Stomach (tissue), 19 donors: ENCODE measurements at places on chromosomes 6 and 20. TPM values are rescaled to one million over a fixed set of nuclear protein-coding genes. Genes with fewer than 3 reads are reported as not detected.

DNA sequence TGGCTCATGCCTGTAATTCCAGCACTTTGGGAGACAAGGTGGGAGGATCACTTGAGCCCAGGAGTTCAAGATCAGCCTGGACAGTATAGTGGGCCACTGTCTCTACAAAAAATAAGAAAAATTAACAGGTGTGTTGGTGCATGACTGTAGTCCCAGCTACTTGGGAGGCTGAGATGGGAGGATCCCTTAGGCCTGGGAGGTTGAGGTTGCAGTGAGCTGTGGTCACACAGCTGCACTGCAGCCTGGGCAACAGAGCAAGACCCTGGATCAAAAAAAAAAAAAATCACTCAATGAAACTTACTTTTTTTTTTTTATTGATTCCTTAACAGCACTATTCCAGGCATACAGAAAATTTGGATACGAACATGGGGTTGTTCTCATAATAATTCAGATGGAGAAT lies 14.0 kb downstream of the CDKAL1 start:
- H3K27me3 ChIP-seq: no peaks in the 10 kb centered on the region
- no peak for DNase-seq

DNA sequence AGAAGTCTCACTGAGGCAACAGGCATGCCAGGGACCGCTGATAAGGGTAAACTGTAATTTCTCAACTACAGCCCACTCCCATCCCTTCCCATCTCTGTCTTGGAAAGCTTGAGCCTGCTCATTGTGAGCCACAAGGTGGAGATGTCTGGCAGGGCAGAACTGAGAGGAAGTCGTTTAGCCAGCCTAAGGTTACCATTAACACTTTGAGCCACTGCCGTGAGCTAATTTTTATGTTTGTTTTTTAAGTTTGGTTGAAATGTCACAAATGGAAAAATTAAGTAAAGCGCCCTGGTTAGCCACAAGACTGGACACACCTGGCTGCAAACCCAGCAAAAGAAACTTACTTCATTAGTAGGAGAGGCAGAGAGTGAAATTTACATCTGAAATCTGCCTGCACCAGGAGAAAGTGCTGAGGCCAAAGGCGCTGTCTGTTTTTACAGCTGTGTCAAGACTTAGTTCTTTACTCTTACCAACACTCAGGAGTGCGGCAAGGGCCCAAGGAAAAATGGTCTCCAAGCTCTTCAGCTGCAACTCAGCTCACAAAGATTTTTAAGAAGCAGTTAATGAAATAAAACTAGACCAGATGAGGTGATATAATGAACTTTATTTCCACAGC lies 50.0 kb upstream of the FAM83C start:
- H3K36me3 ChIP-seq: peaks cover 33% of the 10 kb centered on the region
- H3K27ac ChIP-seq: no peak overlapping the region
- H3K4me1 ChIP-seq: peaks cover 4% of the 10 kb centered on the region
- DNase-seq: no peak

GRCh38 chr6:167146977-167147376 lies 10.8 kb downstream of the GPR31 start:
- H3K4me1 ChIP-seq: peaks cover 3% of the 10 kb centered on the region
- H3K36me3 ChIP-seq: no peaks in the 10 kb centered on the region
- no peak overlapping the region for H3K4me3 ChIP-seq
- H3K27ac ChIP-seq: no peak overlapping the region
- no peak for DNase-seq

- no peak overlapping the region for H3K27ac ChIP-seq
- peak; percentile 36 for DNase-seq
- H3K4me1 ChIP-seq: no peaks in the 10 kb centered on the region
- no peaks in the 10 kb centered on the region for H3K27me3 ChIP-seq
- no peaks in the 10 kb centered on the region for H3K36me3 ChIP-seq
These were observed 152.1 kb upstream of the SMLR1 start for GRCh38 chr6:130675072-130675471.

DNA sequence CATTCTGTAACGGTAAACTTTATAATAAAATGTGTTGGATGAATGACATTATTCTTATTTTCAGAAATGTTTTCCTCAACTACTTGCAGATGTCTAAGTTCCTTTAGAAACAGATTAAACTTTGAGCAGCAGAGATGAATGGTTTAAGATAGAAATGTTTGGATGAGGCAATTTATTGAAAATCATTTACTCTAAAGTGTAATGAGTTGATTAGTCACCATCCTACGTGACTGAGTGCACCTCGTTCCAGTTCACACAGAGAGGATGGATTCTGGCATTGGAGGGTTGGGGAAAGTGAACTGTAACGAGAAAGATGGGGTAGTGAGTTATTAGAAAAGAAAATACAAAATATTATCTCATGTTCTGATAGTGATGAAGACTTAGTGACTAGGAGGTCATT lies 28.7 kb downstream of the SMPDL3A start:
- no peak overlapping the region for H3K27ac ChIP-seq
- H3K27me3 ChIP-seq: no peaks in the 10 kb centered on the region
- no peak for DNase-seq
- no peak overlapping the region for H3K4me3 ChIP-seq
- H3K4me1 ChIP-seq: no peaks in the 10 kb centered on the region
- H3K36me3 ChIP-seq: no peaks in the 10 kb centered on the region

- no peak for DNase-seq
- H3K4me3 ChIP-seq: no peak overlapping the region
- no peaks in the 10 kb centered on the region for H3K4me1 ChIP-seq
- H3K27ac ChIP-seq: peak overlapping the region; percentile 34
These were observed 216.9 kb upstream of the LRFN2 start for GRCh38 chr6:40803897-40804702.

- no peak for DNase-seq
- H3K27me3 ChIP-seq: no peaks in the 10 kb centered on the region
- H3K4me1 ChIP-seq: peaks cover 8% of the 10 kb centered on the region
- no peak overlapping the region for H3K4me3 ChIP-seq
These were observed 175.1 kb downstream of the JARID2 start for GRCh38 chr6:15420959-15421438.

- peaks cover 42% of the 10 kb centered on the region for H3K36me3 ChIP-seq
- no peaks in the 10 kb centered on the region for H3K4me1 ChIP-seq
- no peak overlapping the region for H3K4me3 ChIP-seq
These were observed 36.3 kb downstream of the AHI1 start for GRCh38 chr6:135461208-135461607.

- peaks cover 14% of the 10 kb centered on the region for H3K4me1 ChIP-seq
- peaks cover 21% of the 10 kb centered on the region for H3K27me3 ChIP-seq
- peak overlapping the region; percentile 32 for H3K4me3 ChIP-seq
- no peak overlapping the region for H3K27ac ChIP-seq
These were observed 13.1 kb upstream of the RAET1L start for GRCh38 chr6:150038202-150039062.

GRCh38 chr6:12842114-12842513 lies 125.5 kb downstream of the PHACTR1 start:
- no peaks in the 10 kb centered on the region for H3K36me3 ChIP-seq
- no peaks in the 10 kb centered on the region for H3K4me1 ChIP-seq
- no peak overlapping the region for H3K27ac ChIP-seq
- H3K27me3 ChIP-seq: no peaks in the 10 kb centered on the region
- H3K4me3 ChIP-seq: no peak overlapping the region

The CTCFL gene
- not detected for total RNA-seq

The CALHM5 gene
- total RNA-seq: 1.6 TPM

The CLVS2 gene
- not detected for total RNA-seq

The LTV1 gene
- total RNA-seq: 14.1 TPM

The FLRT3 gene
- total RNA-seq: 19.2 TPM

The TP53TG5 gene
- total RNA-seq: not detected

The METTL24 gene
- total RNA-seq: 2.8 TPM
